ENCODE measurements at places on chromosomes 4 and X. TPM values are rescaled to one million over a fixed set of nuclear protein-coding genes. Genes with fewer than 3 reads are reported as not detected.

SOWAHB gene
- 48.2 TPM for total RNA-seq

CT45A1 gene
- total RNA-seq = not detected

CT45A3 gene
- not detected for total RNA-seq

CT45A5 gene
- total RNA-seq = not detected

CPE gene
- not detected for total RNA-seq

NALF2 gene
- total RNA-seq = 0.03 TPM

EREG gene
- 74.0 TPM for total RNA-seq

ZNF732 gene
- not detected for total RNA-seq

USP27X gene
- 1.1 TPM for total RNA-seq

TASL gene
- not detected for total RNA-seq

TLR7 gene
- total RNA-seq = not detected

SNCA gene
- total RNA-seq = not detected

ELF4 gene
- total RNA-seq = 39.8 TPM

MUC7 gene
- total RNA-seq = not detected

GPR143 gene
- not detected for total RNA-seq

ADGRL3 gene
- 0.03 TPM for total RNA-seq

PAGE2B gene
- not detected for total RNA-seq

SHISA3 gene
- total RNA-seq = not detected

DDX53 gene
- not detected for total RNA-seq

TRAM1L1 gene
- not detected for total RNA-seq

WDR19 gene
- total RNA-seq = 9.6 TPM

SYN1 gene
- total RNA-seq = not detected

MPP1 gene
- total RNA-seq = not detected

GRPR gene
- not detected for total RNA-seq

PRR32 gene
- not detected for total RNA-seq

TCEANC gene
- 0.53 TPM for total RNA-seq

PGM2 gene
- 21.3 TPM for total RNA-seq

RNF212 gene
- total RNA-seq = not detected

CXCR3 gene
- total RNA-seq = 0.89 TPM

VSIG1 gene
- 0.26 TPM for total RNA-seq

RNF175 gene
- total RNA-seq = not detected

NDST3 gene
- not detected for total RNA-seq

FRMPD3 gene
- 0.03 TPM for total RNA-seq

DAPP1 gene
- total RNA-seq = 2.5 TPM

OPRPN gene
- total RNA-seq = not detected

TSPAN7 gene
- total RNA-seq = not detected

SLC38A5 gene
- total RNA-seq = 136 TPM

CYBB gene
- 0.58 TPM for total RNA-seq

PPEF1 gene
- not detected for total RNA-seq

GRIA3 gene
- not detected for total RNA-seq

LRIT3 gene
- not detected for total RNA-seq

SORCS2 gene
- total RNA-seq = not detected

IL1RAPL1 gene
- 0.03 TPM for total RNA-seq

LNX1 gene
- total RNA-seq = 9.4 TPM

CLNK gene
- total RNA-seq = not detected

CSAG2 gene
- not detected for total RNA-seq

EOLA2 gene
- 45.6 TPM for total RNA-seq

Data from HT-29 (cell line).